Activated naive CD4-positive, alpha-beta T cell treated with Interleukin-2 at 50 U/mL for 16 hours (primary cell): ENCODE measurements at places on chromosomes 5 and 9.

- no peak for DNase-seq
Measured at GRCh38 chr9:110357505-110357904, 19.8 kb upstream of the TXNDC8 start.

- DNase-seq = no peak
Measured at GRCh38 chr5:17398431-17398830, 99.6 kb upstream of the TAF11L2 start.

- DNase-seq = no peak
Measured at GRCh38 chr9:125703662-125704061, 3.3 kb downstream of the MAPKAP1 start.

- no peak for DNase-seq
Measured at GRCh38 chr5:2908086-2908485, 156.6 kb upstream of the IRX2 start.

DNA sequence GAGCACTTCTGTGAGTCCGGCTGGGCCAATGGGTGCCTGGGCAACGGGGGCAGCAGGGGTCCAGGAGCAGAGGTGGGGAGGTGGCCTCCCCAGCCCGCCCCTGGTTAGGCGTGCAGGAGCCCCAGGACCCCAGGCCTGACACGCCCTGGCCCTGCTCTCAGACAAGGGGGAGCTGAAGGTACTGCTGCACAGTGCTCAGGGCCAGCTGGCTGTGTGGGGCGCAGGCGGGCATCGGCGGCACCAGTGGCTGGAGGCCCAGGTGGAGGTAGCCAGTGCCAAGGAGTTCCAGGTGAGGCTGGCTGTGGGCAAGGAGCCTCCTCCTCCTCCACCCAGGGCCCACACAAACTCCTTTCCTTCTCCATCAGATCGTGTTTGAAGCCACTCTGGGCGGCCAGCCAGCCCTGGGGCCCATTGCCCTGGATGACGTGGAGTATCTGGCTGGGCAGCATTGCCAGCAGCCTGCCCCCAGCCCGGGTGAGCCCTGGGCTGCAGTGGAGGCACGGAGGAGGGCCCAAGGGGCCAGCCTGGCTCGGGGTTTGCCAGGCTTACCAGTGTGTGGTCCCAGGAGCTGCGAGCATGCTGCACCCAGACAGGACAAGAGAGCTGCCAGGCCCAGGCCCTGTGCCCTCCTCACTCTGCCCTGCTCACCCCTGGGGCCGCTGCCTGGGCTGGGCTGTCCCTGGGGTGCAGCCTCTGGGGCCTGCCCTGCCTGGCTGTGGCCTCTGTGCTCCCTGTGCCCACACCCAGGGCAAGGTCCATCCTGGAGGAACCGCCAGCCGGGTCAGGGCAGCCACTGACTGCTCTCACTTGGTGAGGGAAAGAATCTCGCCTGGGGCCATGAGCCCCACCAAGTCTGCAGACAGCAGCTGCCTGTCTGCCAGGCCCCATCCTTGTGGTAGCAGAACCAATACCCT is 7.0 kb downstream of the MAMDC4 start:
- no peak for DNase-seq

GRCh38 chr9:17481565-17481964 is 97.3 kb upstream of the SH3GL2 start:
- DNase-seq = no peak
